ENCODE measurements at places on chromosomes 16 and 17.
A peak's percentile ranks its signal among the peaks of the same experiment; 100 is the strongest.

GRCh38 chr17:67974185-67974584 is 22.1 kb downstream of the C17orf58 start:
- no peak for DNase-seq

DNA sequence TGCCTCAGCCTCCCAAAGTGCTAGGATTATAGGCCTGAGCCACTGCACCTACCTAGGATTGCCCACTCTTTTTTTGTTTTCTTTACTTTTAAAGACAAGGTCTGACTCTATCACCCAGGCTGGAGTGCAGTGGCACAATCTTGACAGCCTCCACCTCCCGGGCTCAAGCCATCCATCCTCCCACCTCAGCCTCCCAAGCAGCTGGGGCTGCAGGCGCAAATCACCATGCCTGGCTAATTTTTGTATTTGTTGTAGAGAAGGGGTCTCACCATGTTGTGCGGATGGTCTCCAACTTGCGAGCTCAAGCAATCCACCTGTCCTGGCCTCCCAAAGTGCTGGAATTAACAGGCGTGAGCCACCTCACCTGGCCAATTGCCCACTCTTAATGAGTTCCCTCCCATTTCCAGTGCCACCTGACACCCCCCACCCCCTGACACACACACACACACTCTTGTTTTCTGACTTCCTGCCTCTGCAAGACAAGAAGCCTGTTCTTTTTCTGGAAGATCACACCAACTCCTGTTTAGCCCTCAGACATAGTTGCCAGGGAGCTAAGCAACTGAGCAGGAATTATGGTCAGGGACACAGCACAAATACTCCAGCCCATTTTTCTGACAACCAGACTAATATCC is 2.6 kb downstream of the OVCA2 start:
- DNase-seq: no peak

- no peak for DNase-seq
Measured at GRCh38 chr17:47295037-47295873, 28.5 kb upstream of the EFCAB13 start.

DNA sequence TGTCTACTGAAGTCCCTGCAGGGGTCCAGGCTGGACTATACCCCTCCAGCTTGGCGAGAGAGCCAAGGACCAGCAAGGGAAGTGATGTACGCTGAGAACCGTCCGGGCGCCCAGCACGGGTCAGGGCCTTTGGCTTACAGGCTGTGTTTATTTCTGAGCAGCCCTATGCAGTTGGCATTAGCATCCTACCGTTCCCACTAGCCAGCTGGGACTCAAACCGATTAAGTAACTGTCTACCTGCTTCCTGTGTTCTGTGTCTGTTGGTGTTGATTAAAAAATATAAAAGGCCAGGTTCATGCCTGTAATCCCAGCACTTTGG is 73.8 kb downstream of the CMIP start:
- DNase-seq: no peak

GRCh38 chr17:8225813-8226535 is 15.6 kb upstream of the AURKB start:
- DNase-seq: peak; percentile 49

GRCh38 chr17:73166731-73167581 is 2.1 kb downstream of the SSTR2 start:
- DNase-seq: no peak

DNA sequence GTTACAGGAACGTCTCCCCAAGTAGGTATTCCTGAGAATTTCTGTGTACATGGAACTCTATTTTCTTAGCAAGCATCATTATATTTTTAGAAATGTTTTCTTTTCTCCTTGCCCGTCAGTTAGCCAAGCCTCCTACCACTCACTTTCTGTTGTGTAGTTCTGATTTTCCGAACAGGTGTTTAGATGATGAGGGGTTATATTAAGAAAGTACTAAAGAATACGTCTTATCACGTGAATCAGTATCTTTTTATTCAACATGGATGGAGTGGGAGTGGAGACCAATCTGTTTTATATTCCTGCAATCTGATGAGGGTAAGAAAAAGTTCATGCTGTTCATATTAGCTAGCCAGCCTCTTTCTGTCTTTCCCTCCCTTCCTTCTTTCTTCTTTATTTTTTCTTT is 29.4 kb downstream of the MSI2 start:
- DNase-seq: no peak

DNA sequence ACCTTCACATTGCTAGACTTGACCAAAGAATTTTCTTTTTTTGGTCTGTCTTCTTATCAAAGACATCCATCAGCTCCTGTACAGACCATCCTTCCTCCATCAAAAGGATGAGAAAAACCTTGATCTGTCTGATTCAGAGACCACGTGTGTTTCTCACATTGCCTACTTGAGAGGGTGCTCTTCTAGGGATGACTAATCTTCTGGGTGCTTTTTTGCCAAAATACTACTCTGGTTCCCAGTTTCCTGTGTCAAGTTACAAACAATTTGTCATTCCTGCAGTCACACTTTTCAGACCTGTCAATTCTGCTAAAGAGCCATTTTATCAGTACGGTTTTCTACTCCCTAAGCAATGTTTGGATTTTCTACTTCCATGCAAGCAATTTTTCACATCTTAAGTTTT is 492.2 kb downstream of the CDH11 start:
- no peak for DNase-seq
